ENCODE measurements at places on chromosomes 4 and X. TPM values are rescaled to one million over a fixed set of nuclear protein-coding genes. Genes with fewer than 3 reads are reported as not detected.

DNA sequence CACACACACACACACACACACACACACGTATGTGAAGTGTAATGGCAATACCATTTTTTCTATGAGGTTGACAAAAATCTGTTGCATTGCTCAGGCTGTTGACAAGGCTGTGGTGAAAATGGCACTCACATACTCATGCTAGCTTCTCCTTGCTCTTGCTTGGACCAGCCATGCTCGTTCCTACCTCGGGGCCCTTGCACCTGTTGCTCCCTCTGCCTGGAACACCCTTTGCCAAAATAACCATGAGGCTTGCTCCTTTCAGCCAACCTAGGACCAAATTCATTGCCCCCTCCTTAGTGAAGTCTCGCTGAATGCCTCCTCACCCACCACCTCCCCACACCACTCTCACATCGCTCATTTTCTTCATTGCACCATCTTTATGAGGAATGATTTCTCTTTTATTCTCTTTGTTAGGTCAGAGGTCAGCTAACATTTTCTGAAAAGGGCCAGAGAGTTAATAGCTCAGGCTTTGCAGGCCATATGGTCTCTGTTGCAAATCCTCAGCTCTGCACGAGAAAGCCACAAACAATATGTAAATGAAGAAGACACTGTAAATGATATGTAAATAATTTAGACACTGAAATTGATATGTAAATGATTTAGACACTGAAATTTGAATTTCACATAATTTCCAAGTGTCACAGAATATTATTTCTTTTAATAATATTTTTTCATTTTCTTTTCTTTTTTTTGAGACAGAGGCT lies 13.3 kb downstream of the SLC38A5 start:
- DNase-seq, result no peak

DNA sequence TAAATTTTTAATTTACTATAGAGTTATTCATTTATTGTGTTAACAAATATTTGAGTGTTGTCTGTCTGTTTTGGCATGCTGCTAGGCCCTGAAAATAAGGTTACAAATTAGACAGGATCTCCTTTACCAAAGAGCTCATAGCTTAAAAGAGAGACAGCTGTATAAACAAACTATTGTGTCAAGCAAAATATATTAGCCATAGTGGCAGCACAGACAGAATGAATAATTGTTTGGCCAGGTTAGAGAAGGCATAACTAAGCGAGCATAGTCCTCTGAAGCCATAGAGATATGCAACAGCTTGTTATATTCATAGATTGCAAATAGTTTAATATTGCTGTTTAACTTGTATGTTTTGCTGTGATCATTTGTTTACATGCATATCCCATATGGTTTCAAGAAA lies 66.7 kb upstream of the NDUFC1 start:
- no peak for DNase-seq

DNA sequence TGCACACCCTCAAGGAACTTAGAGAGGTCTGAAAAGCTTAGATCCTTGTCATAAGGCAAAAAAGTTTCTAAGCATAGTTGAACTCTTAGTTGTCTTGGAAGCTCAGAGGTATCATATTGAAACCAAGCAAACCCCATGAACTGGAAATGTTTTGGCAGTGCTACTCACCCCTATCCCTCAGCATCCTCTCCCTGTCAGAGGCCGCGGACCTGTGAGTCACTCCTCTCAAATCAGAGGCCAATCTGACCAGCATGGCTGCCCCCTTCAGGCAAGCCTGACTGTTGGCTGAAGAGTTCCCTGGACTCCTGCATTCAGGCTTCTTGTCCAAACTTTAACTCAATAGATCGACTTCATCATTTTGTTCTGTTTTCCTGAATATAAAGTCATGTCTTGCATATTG lies 69.4 kb downstream of the KCNIP4 start:
- no peak for DNase-seq

DNA sequence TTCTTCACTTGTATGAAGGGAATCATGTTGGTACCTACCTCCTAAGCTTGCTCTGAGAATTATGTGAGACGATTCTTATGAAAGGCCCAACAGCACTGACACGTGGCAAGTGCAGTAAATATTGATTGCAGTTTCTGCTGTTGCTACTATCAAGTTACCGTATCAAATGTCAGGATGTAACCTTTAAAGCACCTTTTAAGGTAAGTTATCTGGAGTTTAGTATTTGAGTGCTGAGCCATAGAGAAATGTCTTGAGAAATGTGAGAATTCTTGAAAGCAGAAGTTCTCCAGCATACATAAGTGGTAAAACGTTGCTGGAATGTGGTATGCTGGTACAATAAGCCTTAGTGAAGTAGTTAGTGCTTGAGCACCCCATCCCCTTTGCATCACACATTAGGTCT lies 90.4 kb downstream of the PHOX2B start:
- no peak for DNase-seq

DNA sequence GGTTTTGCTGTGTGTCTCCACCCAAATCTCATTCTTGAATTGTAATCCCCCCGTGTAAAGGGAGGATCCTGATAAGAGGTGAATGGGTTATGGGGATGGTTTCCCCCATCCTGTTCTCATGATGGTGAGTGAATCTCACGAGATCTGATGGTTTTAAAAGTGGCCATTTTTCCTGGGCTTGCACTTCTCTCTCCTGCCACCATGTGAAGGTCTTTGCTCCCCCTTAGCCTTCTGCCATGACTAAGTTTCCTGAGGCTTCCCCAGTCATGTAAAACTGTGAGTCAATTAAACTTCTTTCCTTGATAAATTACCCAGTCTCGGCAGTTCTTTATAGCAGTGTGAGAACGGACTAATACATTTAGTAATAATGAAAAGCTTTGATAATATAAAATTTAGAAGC lies 46.9 kb downstream of the ANTXR2 start:
- DNase-seq, result no peak

GRCh38 chr4:173217727-173218126 lies 49.1 kb downstream of the GALNT7 start:
- no peak for DNase-seq

UGT8 gene
- polyA plus RNA-seq, result 10.7 TPM

All from right lung (tissue), 10 donors.